Femur (tissue), 1 donor: ENCODE measurements at places on chromosomes 16 and 17.
A peak's percentile ranks its signal among the peaks of the same experiment; 100 is the strongest.

- peak; percentile 11 for DNase-seq
Observed at GRCh38 chr16:4743226-4743878, 9.0 kb downstream of the DNAAF8 start.

DNA sequence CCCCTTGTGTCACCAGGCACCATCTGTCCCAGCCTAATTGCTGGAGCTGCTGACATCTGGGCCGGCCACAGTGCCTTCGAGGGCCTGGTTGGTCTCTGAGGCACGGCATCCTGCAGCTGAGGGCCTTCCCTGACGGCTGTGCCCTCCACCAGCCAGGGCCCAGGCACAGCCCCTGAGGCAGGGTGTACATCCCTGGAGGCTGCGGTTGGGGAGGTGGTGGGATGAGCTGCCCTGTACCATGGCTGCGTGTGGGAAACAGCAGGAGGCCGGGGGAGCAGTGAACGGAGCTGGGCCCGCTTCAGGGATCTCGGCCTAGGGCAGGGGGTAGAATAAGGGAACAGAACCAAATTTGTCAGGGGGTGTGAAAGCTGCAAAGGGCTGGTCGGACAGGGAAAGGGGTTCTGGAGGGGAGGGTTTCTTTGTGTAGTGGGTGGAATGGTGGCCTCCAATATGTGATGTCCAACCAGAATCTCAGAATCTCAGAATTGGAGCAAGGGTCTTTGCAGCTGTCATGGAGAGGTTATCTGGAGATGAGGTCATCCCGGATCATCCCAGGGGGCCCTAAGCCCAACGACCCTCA is 10.0 kb upstream of the SLC38A10 start:
- no peak for DNase-seq

DNA sequence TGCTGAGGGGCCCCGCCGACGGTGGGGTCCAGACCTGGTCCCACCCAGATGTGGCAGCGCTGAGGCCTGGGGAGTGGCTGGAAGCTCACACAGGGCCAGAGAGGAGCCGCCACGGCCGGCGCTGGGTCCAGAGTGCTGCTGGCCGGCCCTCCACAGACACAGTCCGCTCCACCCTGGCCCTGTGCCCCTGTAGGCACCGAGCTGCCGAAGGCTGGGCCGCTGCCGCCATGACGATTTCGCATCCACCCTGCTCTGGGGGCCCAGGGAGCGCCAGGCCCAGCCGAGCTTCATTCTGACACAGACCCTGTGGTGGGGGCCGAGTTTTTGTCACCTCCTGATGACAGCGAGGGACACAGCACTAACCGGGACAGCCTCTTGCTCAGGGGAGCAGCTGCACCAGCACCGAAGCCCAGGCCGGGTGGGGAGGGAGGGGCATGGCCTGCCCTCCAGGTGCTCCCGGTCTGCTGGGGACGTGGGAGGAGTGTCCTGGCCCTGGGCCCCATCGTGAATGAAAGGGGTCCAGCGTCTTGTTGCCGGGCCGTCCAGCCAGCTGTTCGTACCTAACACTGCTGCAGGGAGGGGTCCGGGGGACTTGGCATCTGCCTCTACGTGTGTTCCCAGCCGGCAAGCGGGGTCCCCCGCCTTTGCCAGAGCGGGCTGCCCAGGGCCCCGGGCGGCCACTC is 27.1 kb upstream of the SSTR5 start:
- peak; percentile 73 for DNase-seq

- DNase-seq, result no peak
Observed at GRCh38 chr17:72404872-72405271, 284.1 kb downstream of the SOX9 start.

DNA sequence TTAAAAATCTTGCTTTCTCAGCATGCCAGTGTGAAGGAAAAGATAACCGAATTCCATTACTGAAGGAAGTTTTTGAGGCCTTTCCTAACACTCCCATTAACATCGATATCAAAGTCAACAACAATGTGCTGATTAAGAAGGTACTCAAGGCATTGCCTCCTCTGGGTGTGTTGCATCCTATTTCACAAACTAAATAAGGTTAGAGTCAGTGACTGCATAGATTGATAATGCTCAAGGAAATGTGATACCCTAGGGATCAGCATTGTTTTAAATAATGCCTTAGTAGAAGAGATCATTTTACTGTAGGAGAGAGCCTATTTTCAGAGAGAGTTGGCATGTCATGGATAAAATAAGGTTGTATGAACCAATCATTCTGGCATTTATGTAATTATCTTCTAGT is 36.8 kb downstream of the GDPD1 start:
- no peak for DNase-seq

GRCh38 chr17:29060475-29060874 is 17.5 kb downstream of the PIPOX start:
- DNase-seq, result no peak
